ENCODE measurements at places on chromosomes 5 and 9.
A peak's percentile ranks its signal among the peaks of the same experiment; 100 is the strongest.

- no peak for DNase-seq
Measured at GRCh38 chr9:34227445-34227844, 48.6 kb downstream of the UBAP1 start.

GRCh38 chr5:16732356-16732755 is 115.6 kb upstream of the RETREG1 start:
- no peak for DNase-seq

- no peak for DNase-seq
Measured at GRCh38 chr5:71528206-71528605, 58.9 kb upstream of the MCCC2 start.

DNA sequence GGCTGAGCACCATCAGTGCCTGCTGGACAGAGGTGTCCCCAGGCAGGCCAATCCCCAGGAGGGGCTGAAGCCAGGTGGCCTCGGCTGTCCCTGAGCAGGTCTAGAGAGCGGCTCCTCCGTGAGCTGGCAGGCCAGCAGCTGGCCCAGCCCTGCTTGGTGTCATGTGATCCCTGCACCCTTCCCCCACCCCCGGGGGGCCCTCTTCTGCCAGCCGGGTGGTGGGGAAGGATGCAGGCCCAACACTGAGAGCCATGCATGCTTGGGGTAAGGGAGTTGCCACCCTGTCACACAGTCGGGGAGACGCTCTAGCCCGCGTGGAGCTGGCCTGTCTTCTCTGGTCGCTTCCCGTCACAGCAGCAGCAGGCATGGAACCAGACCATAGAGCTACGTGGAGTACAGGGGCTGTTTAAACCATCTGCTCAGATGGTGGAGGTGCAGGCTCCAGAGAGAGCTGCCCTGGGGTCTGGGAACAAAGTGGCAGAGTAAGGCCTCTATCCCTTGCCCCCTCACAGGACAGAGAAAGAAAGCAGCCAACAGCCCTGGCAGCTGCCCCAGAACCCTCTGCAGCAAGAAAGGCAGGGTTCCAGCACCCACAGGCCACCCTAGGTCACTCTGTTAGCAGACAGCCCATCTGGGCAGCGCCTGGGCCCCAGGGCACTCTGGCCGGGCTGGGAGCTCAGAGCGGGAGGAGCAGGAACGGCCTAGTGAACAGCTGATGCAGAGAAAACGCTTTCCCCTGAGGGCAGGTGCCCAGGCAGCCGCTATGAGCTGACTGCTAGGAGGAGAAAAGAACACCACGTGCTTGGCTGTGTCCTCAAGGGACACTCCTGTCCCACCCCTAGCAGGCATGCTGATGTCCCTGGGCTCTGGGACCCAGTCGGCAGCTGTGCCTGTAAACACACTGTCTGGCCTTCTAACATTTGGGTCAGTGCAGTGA is 6.8 kb downstream of the RALGDS start:
- no peak for DNase-seq

DNA sequence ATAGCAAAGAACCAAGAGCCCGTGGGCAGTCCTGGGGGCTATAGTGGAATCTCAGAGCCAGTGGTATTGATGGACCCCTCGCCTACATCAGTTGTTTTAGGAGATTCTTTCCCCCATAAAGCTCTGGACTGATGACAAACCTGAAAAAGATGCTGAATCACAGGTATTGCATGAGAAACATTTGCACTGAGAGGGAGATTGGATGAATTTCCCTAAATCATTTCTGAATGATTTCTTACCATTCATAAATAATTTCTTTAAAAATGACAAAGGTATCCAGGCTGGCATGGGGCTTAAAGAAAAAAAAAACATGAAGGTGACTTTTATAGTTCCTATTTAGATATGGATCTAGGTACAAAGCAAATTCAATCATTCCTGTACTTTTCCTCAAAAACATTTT is 54.0 kb upstream of the SLIT3 start:
- no peak for DNase-seq

GRCh38 chr9:122389799-122390481 is 19.1 kb downstream of the PTGS1 start:
- DNase-seq: no peak

DNA sequence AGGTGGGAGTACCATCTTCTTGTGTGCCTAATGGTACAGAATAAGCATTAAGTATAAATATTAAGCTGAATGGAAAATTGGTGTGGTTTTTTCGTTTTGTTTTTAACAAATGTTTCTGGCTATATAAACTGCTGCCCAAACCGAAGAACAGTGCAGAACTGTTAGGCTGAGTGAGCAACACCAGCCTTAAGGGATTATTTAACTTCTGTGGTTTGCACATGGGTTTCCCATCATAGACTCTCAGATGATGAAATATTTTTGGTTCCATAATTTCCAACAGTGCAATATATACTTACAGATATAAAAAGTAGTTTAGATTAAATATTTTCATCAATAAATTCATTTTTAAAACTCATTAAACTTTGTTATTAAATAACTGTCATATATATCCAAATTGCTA is 16.4 kb downstream of the C5orf63 start:
- DNase-seq: no peak

DNA sequence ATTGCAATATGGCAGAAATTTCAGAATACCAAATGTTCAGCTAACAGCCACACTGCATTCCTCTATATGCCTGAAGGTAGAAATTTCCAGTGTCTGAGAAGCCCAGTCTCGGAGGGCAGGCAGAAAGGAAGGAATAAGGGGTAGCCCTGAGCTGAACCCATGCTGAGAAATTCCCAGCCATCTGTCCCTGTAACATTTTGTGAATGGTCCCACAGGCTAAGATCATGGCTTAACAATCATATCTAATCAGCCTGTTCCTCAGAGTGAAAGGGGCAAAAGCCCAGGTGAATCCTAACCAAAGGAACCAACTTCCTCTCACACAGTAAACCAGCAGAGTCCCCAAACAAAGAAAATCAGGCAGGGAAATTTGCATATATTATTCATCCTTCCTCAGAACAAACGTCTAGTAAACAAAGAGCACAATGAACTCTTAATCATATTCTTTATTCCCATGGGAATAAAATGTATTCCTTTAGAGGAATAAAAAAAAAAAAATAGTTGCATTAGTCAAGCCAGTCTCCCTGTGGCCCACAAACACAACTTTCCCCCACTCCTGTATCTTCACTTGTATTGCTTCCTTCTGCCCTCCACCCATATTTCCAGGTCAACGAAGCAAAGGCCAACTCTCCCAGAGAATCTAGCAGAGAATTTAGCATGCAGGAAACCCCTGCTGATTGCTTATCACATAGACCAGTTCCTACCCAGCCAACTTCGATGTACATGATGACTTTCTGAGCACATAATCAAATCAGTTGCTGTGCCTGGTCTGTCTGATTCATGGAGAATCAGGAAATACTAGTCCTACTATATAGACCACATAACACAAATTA is 257.6 kb downstream of the FAM114A2 start:
- DNase-seq: no peak

- no peak for DNase-seq
Measured at GRCh38 chr5:133882389-133882695, 86.1 kb downstream of the C5orf15 start.

- DNase-seq: peak; percentile 29
Measured at GRCh38 chr9:95004411-95005277, 278.1 kb downstream of the AOPEP start.

DNA sequence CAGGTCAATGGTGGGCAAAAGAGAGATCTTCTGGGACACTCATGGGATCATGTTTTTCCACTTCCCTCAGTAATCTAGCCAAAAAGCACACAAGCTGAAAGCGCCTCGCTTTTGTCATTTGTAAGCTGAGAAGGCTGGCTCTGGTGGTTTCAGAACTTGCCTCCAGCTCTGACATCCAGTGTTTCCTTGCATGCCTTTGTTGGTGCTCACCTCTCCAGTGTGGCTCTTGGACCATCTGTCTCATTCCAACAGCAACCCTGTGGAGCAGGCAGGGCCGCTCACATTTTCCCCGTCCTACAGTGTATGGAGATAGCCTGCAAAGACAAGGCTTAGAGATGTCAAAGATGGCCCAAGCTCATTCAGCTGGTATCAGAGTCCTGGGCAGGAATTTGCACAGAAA is 160.8 kb upstream of the KLF4 start:
- DNase-seq: no peak

All from activated CD4-positive, alpha-beta T cell treated with anti-CD3 and anti-CD28 coated beads, Interleukin-2, amount 10 ng/mL, durations not matched to agents 7 days and 5 days (primary cell).